GM12864 (cell line): ENCODE measurements at places on chromosomes 11 and 22.

- DNase-seq = no peak
Measured at GRCh38 chr11:62688491-62688890, 839 bp downstream of the LRRN4CL start.

- no peak for DNase-seq
Measured at GRCh38 chr11:78038697-78039313, 15.7 kb upstream of the KCTD14 start.

DNA sequence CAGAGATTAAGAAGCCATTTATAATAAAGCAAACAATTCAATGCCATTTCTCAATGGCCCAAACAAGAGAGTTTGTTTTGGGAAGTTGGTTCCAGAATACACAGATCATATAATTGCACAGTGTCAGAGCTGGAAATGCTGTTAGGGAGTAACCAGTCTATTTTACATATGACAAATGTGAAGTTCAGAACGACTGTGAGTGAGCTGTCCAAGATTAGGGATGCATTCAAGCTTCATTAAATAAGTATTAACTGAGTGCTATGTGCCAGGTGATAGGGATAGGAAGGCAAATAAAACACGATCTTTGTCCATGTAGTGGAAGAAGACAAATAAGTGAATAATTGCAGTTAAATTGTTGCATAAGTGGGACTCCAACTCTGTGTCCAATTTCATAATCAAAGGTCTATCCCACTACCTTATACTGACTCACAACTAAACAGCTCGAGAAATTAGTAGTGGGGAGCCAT, 33.1 kb upstream of the PICALM start:
- no peak for DNase-seq

DNA sequence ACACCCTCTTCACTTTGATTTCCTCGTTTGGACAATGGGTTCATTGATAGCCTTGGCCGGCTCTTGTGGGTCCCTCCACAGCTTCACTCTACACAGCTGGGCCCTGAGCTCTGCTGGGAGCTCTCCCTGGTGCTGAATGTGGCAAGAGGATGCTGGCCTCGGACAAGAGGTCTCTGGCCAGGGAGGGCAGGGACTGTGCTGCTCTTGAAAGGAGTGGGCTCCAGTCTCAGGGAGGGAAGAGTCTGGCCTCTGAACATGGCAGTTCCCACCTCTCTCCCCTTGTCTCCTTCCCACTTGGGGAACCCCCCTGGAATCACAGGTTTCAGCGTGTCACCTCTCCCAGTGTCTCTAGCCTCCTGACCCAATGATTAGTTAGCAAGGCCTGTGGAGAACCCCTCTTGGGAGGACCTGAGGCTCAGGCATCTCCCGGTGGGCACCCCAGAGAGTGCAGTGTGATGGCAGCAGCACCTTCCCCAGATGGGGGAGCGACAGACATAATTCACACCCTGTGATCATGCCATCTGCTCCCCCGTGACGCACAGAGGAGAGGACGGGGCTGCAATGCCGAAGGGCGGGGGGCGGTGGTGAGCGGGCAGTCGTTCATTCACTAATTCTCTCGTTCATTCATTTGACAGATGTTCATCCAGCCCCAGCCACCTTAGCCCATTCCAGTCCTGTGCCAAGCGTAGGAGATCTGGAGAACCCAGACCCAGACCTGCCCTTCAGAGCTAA, 2.8 kb upstream of the CABP7 start:
- no peak for DNase-seq
